ENCODE measurements at places on chromosomes 16 and 17.

DNA sequence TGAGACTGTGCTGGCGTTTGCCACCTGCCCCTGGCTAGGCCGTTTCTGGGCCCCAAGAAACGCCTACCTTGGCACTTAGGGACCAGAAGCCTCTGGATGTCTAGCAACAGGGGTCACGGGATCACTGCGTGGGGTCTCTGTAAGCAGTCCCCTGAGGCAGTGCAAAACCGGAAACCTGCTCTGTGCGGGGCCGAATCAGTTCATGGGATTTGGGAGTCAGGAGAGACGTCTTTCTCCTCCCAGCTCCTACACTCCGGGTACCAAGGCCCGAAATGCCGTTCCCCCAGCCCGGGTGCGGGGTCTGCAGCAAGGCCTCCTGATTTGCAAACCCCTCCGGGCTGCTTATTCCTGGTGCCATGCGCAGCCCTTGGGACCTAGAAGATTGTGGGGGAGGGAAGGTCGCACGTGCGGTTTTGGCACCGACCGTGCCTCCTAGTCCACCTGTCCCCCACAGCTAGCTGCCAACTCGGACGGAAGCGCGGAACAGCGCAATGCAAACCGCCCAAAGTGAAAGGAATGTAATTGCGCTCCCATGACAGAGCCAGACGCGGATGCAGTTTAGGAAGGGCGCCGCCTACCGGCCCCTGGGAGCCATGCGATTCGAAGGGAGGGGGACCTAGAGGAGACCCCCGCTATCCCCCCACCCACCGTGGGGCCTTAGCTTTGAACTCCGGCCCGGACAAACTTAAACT lies 6.5 kb downstream of the IRX5 start:
- DNase-seq, result no peak

DNA sequence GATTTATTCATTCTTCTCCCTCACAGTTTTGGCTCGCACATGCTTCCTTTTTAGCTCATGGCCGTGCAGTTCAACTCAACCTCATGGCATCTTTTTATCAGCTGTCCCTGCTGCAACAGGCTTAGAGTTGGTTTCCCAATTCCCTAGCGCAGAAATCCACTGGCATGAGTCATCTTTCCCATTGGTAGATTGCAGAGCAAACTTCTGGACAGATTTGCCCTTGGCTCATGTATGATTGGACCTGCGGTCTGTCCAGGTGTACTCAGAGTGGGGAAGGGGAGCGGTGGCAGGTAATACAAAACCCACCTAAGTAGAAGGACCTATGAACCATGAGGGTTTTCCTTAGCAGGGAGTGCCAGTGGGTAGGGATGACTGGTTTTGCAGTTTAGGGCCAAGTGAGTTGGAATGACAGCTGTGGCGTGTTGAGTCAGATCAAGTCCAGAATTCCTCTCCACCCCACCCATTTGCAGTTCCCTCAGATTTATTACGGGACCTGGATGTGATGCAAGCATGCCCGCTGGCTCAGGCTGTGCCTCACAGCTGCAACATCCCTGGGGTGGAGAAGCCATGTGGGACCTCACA lies 584.7 kb downstream of the WWOX start:
- no peak for DNase-seq

DNA sequence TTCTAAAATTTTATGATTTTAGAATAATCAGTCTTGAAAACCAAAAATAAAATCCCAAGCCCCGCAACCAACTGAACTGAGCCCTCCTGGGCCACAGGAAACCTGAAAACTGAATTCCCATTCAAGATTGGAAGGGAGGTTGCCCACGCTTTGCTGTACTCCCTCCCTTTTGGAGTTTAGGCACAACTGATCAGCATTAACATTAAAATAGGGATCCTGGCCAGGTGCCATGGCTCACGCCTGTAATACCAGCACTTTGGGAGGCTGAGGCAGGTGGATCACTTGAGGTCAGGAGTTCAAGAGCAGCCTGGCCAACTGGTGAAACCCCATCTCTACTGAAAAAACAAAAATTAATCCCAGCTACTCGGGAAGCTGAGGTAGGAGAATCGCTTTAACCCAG lies 52.7 kb upstream of the NETO2 start:
- DNase-seq, result no peak

DNA sequence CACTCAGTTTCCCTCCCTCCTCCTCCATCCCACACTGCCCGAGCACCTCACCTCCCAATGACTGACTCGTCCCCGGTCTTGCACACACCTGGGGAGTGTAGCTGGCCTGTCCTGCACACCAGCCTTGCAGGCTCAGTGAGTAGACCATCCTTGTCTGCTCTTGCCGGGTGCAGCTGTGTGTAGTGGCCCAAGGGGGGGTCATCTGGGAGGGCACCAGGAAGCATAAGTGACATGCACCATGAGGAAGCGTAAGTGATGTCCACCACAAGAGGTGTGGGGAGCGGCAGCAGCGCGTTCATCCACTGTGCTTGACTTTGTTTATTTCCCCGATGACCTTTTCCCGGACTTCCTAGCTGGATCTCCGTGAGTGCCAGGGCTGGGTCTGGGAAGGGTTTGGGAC lies 45.5 kb upstream of the CDR2 start:
- no peak for DNase-seq

GRCh38 chr16:66494916-66495315 lies 55.0 kb downstream of the TK2 start:
- DNase-seq, result no peak

DNA sequence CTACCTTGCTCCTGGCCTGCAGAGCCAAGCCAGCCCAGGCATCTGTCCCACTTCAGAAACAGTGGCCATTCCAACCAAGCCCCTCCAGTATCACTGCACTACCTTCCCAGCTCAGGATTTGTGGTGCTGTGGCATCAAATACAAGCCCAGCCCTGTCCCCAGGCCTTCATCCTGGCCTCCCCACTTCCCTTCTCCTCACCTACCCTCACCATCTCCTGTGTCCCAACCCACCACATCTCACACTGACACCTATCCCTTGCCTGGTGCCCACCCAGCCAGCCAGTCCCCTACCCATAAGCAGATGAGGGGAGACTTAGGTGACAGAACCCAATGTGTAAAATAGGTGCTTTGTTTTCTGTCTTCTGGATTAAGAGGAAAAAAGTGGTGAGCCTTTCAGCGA lies 66.0 kb upstream of the CDH5 start:
- DNase-seq, result no peak

- DNase-seq, result no peak
These were observed 698 bp downstream of the UBE2G1 start for GRCh38 chr17:4365628-4366326.

DNA sequence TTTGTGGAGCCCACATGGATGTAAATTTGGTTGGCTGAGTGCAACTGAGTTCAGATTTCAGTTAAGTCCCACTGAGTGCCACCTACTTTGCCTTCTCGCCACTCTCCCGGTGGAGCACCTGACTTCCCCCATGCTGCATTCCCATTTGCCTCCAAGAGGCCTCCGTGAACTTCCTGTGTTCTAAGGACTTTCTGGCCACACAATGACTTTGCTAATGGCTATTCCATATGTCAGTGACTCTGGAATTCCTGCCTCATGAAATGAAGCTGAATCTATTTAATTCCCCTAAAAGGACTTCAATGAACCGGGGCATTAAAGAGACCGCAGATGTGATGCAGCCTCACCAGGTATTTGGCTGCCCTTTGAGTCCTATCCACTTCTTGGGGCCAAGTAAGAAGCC lies 29.9 kb downstream of the ABCC12 start:
- no peak for DNase-seq

GRCh38 chr16:30621765-30622164 lies 11.6 kb upstream of the ZNF689 start:
- DNase-seq, result no peak

GRCh38 chr17:80604009-80604669 lies 59.5 kb downstream of the RPTOR start:
- DNase-seq, result no peak

- DNase-seq, result no peak
These were observed 227.3 kb upstream of the RPL38 start for GRCh38 chr17:73976147-73976546.

- DNase-seq, result no peak
These were observed 91.5 kb downstream of the SPAG9 start for GRCh38 chr17:51029142-51029541.

- no peak for DNase-seq
These were observed 154.2 kb downstream of the VPS53 start for GRCh38 chr17:560432-560873.

DNA sequence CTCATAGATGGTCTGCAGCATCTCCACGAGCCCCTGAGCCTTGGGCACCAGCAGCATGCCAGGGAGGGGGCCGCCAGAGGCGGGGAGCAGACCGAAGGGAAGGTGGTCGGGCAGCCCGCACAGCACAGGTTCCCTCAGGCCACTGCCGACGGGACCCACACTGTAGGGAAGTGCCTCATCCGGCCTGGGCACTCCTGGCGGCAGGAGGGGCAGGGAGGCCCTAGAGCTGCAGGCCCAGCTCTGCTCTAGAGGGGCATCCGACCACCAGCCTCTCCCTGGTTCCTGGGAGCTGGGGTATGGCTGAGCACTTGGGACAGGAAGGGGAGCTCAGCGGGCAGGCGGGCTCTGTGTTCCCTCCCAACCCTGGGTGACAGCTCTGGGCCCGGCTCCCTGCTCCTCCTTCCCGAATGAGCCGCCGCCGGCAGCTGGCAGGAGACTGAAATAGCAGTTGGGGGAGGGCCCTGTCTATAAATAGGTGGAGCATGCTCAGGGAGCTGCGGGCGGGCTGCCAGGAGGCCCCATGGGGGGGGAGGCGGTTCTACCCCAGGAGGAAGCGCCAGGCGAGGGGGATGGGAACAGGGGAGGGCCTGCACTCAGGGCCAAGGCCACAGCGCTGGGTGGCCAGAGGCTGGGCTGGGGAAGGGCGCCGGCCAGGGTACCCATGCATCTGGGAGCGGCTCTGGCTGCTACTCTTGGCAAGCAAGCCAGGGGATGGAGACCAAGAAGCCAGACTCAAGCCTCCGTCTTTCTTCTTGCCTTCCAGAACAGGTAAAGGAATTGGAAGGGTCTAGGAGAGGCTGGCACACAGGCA lies 12.4 kb downstream of the HDAC5 start:
- peak; percentile 37 for DNase-seq

DNA sequence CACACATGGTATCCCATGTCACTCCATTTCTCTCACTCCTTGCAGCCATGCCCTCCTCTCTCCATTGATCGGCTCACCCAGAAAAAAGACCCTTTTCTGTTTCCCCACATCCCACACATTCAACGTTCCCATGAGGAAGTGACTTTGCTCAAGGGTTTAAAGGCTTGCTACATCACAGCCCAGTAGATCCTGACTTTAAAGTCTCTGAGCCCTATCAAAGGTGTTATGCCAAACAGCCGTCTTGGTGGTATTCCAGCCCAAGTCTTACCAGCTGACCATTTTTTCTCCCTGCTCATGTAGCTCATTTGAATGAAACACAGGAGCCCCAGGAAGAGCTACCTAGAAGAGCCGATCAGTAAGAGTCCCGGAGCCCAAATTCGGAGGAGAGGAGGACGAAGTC lies 7.4 kb upstream of the TXNDC11 start:
- no peak for DNase-seq

- no peak for DNase-seq
These were observed 8.5 kb downstream of the CCL18 start for GRCh38 chr17:36072431-36073121.

DNA sequence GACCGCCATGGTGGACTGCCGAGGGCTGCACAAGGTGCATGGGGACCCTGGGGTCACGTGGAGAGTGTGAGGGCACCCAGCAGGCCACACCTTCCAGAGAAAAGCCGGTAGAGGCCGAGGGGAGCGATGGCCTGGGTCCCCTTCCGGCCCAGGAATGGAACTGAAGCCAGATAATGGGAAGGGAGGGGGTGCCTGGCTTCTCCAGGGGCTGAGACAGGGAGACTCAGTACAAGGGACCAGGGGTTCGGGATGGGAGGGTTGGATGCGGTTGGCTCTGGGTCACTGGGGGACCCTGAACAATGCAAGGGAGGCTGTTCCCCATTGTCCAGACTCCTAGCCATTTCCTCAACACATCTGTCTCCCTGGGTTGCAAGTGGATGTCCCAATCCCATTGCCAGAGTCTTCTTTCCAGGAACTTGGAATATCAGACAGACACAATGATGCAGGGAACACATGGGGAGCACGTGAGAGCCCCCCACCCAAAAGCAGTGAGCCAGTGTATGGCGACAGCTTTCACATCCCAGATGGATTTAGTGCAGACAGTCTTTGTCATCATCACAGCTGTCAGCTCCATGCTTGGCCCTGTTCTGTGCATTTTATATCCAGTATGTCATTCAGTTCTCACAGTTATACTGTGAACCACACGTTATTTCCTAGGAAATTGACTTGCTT lies 23.6 kb upstream of the DNAI2 start:
- no peak for DNase-seq

DNA sequence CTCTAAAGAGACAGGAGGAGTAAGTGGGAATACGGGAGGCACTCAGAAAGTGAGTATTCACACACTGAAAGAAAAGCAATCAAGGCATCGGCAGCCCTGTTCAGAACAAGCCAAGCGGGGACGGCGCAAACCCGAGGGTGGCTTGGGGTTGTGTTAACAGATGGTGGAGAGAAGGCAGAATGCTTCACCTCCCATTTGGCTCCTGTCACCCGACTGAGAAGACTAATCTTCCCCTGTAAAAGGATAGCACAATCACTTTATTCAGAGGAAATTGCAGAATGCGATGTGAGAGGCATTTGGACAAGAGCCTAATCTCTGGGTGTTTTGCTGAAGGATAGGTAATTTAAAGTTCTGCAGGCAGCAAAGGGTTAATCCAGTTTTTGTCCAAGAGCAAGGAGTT lies 119.3 kb upstream of the WSCD1 start:
- DNase-seq, result no peak

DNA sequence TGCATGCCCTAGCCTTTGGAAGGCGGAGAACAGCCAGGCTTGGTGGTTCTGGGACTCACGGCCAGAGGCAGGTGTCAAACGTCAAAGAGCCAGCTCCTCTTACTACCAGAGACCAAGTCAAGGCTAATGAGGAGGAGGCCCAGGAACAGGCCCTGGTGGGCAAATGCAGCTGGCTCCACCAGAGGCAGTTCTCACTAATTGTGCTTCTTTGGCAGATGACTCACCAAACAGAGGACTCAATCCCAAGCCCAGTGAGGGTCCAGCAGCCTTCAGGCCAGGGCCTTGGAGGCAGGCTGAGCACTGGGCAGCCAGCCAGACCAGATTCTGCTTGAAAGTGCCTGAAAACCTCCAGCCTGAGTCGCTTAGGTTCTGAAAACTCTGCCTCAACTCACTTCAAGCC lies 336.5 kb upstream of the CDH5 start:
- no peak for DNase-seq

- DNase-seq, result no peak
These were observed 26.7 kb upstream of the TEX2 start for GRCh38 chr17:64289741-64290141.

- DNase-seq, result no peak
These were observed 10.3 kb downstream of the CD300LB start for GRCh38 chr17:74520790-74521480.

DNA sequence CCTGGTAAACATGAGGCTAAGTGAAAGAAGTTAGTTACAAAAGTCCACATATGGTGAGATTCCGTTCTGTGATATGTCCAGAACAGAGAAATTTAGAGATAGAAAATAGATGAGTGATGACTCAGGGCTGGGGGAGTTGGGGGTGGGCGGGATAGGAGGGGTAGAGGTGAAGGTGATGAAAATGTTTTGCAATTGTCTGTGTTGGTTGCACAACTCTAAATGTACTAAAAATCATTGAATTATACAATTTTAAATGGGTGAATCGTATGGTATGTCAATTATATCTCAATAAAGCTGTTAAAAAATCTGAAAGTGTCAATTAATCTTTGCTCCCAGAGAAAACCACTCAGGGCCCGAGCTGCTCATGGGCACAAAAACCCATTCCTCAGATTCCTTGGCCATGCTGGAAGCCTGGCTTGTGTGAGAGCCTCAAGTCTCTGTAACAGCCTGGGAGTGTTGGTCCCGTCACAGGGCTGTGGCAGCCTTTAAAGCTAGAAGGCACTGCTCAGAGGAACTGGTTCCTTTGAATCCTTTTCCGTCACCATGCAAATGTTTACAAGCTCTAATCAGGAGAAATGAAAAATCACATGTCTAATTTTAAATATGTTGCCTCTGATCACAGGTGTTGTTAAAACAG lies 225.3 kb downstream of the WWOX start:
- no peak for DNase-seq
